Naive thymus-derived CD4-positive, alpha-beta T cell (primary cell): ENCODE measurements at places on chromosomes 2 and 18.

GRCh38 chr2:6793913-6794312 is 71.8 kb downstream of the CMPK2 start:
- H3K4me3 ChIP-seq, result no peak overlapping the region
- no peaks in the 10 kb centered on the region for H3K36me3 ChIP-seq
- no peaks in the 10 kb centered on the region for H3K27me3 ChIP-seq
- no peak overlapping the region for H3K27ac ChIP-seq
- H3K4me1 ChIP-seq, result no peaks in the 10 kb centered on the region
- no peak for DNase-seq

- no peaks in the 10 kb centered on the region for H3K27me3 ChIP-seq
- no peak overlapping the region for H3K4me3 ChIP-seq
- no peaks in the 10 kb centered on the region for H3K4me1 ChIP-seq
- no peak for DNase-seq
- H3K36me3 ChIP-seq, result peaks cover 9% of the 10 kb centered on the region
- H3K27ac ChIP-seq, result peak overlapping the region; percentile 3
Measured at GRCh38 chr2:70211595-70211994, 20.8 kb upstream of the C2orf42 start.

DNA sequence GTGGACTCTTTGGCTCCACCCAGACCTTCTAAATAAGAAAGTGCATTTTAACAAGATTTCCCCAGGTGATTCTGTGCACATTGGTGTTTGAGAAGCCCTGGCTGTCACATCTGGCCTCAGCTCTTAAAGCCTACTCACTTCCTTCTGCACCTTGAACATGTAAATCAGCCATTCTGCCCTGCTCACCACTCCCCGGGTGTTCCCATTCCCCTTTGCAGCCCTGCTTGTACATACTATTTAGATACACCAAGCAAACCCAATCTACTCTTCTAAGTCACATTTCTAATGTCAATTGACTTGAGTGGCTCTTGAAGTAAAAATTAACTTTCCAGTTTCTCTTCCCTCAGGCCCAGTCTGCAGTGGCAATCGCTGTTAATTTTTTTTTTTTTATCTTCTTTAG is 13.1 kb upstream of the SCN1A start:
- no peak overlapping the region for H3K4me3 ChIP-seq
- no peaks in the 10 kb centered on the region for H3K4me1 ChIP-seq
- no peak for DNase-seq
- H3K27me3 ChIP-seq, result no peaks in the 10 kb centered on the region

GRCh38 chr2:45069684-45070083 is 60.4 kb upstream of the SIX2 start:
- H3K27me3 ChIP-seq, result no peaks in the 10 kb centered on the region
- no peak for DNase-seq
- H3K4me3 ChIP-seq, result no peak overlapping the region
- no peaks in the 10 kb centered on the region for H3K36me3 ChIP-seq
- H3K4me1 ChIP-seq, result no peaks in the 10 kb centered on the region
- no peak overlapping the region for H3K27ac ChIP-seq

DNA sequence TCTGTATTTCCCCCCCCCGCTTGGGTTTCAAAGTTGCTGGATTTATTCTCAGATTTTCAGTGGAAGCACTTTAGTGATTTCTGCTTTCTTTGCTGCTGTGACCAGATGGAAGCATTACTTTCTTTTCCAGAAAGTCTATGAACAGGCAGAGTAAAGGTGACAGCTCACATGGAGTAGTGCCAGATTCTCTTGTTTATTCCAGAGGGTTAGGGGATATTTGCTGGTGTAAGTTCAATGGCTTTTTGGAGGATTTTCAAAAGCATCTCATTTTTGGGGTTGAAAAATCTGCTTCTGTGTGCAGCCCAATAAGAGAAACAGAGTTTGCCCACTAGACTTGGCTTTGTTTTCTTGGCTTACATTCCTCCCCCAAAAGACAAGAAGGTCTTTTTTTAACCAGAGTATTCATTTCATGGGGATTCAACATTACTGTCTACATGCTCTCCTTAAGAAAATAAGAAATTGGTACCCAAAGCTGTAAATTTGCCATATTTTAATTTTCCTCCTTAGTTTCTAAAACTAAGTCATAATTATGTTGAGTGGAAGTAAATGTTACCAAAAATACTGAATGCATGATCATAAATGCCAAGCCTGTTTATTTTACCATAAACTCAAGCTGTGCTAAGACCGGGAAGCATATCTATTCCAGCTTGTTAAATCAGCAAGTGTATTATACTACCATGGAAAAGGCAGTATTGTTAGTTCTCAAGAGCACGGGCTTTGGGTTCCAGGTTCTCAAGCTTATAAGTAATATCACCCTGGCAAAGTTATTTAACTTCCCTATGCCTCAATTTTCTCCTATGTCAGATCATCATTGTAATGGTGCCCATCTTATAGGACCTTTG is 557.2 kb downstream of the CPS1 start:
- H3K4me3 ChIP-seq, result no peak overlapping the region
- no peak overlapping the region for H3K27ac ChIP-seq
- H3K36me3 ChIP-seq, result no peaks in the 10 kb centered on the region
- no peak for DNase-seq
- H3K4me1 ChIP-seq, result no peaks in the 10 kb centered on the region

- DNase-seq, result no peak
- no peaks in the 10 kb centered on the region for H3K4me1 ChIP-seq
- no peak overlapping the region for H3K4me3 ChIP-seq
Measured at GRCh38 chr18:59996370-59996966, 96.7 kb downstream of the PMAIP1 start.

DNA sequence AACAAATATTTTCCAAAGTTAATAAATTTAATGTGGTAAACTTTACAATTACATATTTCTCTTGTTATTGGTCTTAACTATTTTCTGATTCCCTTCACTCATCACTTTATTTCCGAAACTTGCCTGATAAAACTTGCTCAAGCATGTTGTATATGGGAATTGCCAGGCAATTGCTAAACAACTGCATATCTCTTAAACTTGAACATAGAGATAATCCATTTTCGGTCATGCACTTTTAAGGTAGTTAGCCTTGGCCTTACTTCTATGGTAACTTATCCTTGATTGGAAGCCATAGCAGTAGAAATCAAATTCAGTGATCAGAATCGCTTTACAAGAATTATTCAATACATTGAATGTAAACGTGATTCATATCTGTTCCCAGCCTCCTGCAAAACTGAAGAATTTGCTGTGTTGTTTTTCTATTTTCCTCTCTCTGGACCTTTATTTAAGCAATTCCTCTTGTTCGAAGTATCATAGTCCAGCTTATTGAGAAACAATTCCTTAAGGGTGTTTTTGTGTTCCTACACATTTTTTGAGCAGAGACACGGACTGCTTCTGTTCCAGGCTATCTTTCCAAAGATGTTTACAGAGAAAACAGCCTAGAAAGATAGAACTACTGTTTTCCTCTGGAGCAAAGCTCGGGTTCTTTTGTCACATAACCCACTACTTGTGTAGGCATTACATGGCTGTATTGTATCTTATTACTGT is 674.3 kb downstream of the IRS1 start:
- H3K36me3 ChIP-seq, result no peaks in the 10 kb centered on the region
- no peaks in the 10 kb centered on the region for H3K27me3 ChIP-seq
- H3K4me1 ChIP-seq, result no peaks in the 10 kb centered on the region
- H3K27ac ChIP-seq, result no peak overlapping the region

- no peaks in the 10 kb centered on the region for H3K4me1 ChIP-seq
- no peak overlapping the region for H3K27ac ChIP-seq
- no peak overlapping the region for H3K4me3 ChIP-seq
- no peak for DNase-seq
Measured at GRCh38 chr2:236047886-236048540, 120.2 kb downstream of the GBX2 start.

- no peak overlapping the region for H3K4me3 ChIP-seq
- no peaks in the 10 kb centered on the region for H3K27me3 ChIP-seq
Measured at GRCh38 chr18:40013001-40013609, 1941.9 kb upstream of the PIK3C3 start.

DNA sequence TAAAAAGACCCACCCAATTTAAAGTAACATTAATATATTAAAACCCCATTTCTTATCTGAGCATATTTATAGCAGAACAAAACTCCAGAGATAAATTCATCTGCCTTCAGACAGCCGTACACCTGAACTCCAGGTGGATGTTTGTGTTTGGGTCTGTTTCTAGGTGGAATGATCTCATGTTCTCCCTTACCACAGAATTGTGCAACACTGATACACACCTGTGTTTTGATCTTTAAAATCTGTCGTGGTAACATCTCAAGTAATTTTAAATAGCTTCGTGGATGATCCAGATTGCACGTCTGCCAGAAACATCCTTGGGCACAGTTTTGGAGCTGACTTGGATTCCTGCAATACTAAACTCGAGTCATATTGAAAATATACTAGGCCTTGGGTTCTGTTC is 207.5 kb upstream of the FOSL2 start:
- H3K4me1 ChIP-seq, result no peaks in the 10 kb centered on the region
- no peak overlapping the region for H3K27ac ChIP-seq
- no peaks in the 10 kb centered on the region for H3K36me3 ChIP-seq
- H3K4me3 ChIP-seq, result no peak overlapping the region
- no peak for DNase-seq

DNA sequence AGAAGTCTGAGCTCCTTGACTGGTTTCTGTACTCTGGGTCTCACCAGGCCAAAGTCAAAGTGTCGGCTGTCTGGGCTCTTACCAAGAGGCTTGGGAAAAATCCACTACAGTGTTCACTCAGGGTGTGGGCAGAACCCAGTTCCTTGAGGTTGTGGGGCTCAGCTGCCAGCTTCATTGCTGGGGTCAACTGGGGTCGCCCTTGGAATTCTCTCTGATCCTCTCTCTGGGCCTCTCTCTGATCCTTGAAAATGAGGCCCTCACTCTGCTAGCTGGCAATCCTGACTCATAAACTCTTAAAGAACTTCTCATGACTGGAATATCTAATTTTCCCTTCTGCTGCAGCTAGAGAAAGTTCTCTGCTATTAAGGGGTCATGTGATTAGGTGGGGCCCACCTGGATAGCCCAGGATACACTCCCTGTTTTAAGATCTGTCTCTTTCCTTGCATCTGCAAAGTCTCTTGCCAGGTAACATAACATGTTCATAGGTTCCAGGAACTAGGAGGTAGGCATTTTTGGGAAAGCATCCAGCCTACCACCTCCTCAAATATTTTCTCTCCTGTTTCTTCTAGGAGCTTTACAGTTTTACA is 66.3 kb downstream of the SP110 start:
- H3K4me3 ChIP-seq, result no peak overlapping the region
- no peak for DNase-seq
- no peaks in the 10 kb centered on the region for H3K4me1 ChIP-seq
- no peak overlapping the region for H3K27ac ChIP-seq
- H3K36me3 ChIP-seq, result no peaks in the 10 kb centered on the region

GRCh38 chr2:26542194-26542455 is 64.2 kb upstream of the OTOF start:
- H3K27ac ChIP-seq, result no peak overlapping the region
- H3K27me3 ChIP-seq, result no peaks in the 10 kb centered on the region
- no peak for DNase-seq

- H3K4me1 ChIP-seq, result no peaks in the 10 kb centered on the region
- no peaks in the 10 kb centered on the region for H3K27me3 ChIP-seq
- H3K36me3 ChIP-seq, result no peaks in the 10 kb centered on the region
- no peak overlapping the region for H3K4me3 ChIP-seq
- DNase-seq, result no peak
- H3K27ac ChIP-seq, result no peak overlapping the region
Measured at GRCh38 chr2:189267925-189268579, 88.5 kb upstream of the COL5A2 start.

GRCh38 chr2:240991378-240992263 is 6.8 kb upstream of the SNED1 start:
- DNase-seq, result no peak
- no peak overlapping the region for H3K4me3 ChIP-seq
- H3K4me1 ChIP-seq, result no peaks in the 10 kb centered on the region
- H3K27me3 ChIP-seq, result no peaks in the 10 kb centered on the region

- H3K4me3 ChIP-seq, result no peak overlapping the region
- H3K27me3 ChIP-seq, result no peaks in the 10 kb centered on the region
- no peaks in the 10 kb centered on the region for H3K4me1 ChIP-seq
- DNase-seq, result no peak
Measured at GRCh38 chr2:24402242-24403097, 42.1 kb upstream of the ITSN2 start.

DNA sequence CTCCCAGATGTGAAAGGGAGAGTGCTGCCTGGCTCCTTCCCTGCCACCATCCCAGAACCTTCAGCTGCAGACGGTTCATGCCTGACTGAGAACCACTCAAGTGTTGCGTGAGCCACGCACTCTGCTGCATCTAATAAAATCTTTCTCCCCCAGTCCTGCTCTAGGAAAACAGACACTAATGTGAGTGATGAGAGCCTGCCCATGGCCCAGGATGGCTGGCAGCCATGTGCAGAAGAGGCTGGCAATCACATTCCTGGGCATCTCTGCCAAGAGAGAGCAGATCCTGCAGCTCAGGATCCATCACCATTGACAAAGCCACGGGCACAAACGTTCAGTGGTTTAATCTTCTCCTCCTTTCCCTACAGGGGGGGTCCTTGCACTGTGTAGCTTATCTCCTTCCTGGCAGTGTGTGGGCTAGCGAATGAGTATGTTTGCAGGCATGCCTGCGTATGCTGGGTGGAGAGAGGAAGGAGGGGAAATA is 477.5 kb downstream of the SLC4A3 start:
- H3K36me3 ChIP-seq, result no peaks in the 10 kb centered on the region
- no peak overlapping the region for H3K4me3 ChIP-seq
- DNase-seq, result no peak
- H3K27me3 ChIP-seq, result no peaks in the 10 kb centered on the region

GRCh38 chr2:162175714-162176113 is 23.7 kb upstream of the GCG start:
- no peaks in the 10 kb centered on the region for H3K27me3 ChIP-seq
- H3K27ac ChIP-seq, result no peak overlapping the region
- DNase-seq, result no peak
- no peaks in the 10 kb centered on the region for H3K36me3 ChIP-seq
- H3K4me1 ChIP-seq, result no peaks in the 10 kb centered on the region

GRCh38 chr2:173872714-173873113 is 92.5 kb downstream of the SP3 start:
- DNase-seq, result no peak
- no peak overlapping the region for H3K27ac ChIP-seq
- no peaks in the 10 kb centered on the region for H3K4me1 ChIP-seq
- no peaks in the 10 kb centered on the region for H3K36me3 ChIP-seq
- H3K27me3 ChIP-seq, result peaks cover 4% of the 10 kb centered on the region
- H3K4me3 ChIP-seq, result no peak overlapping the region

GRCh38 chr2:215573496-215573895 is 137.6 kb upstream of the FN1 start:
- H3K4me3 ChIP-seq, result no peak overlapping the region
- H3K4me1 ChIP-seq, result no peaks in the 10 kb centered on the region
- no peaks in the 10 kb centered on the region for H3K36me3 ChIP-seq
- H3K27ac ChIP-seq, result no peak overlapping the region
- DNase-seq, result no peak

GRCh38 chr2:22626621-22627020 is 758.4 kb upstream of the KLHL29 start:
- H3K36me3 ChIP-seq, result no peaks in the 10 kb centered on the region
- H3K27me3 ChIP-seq, result no peaks in the 10 kb centered on the region
- H3K27ac ChIP-seq, result no peak overlapping the region

GRCh38 chr2:59568461-59568860 is 985.0 kb downstream of the BCL11A start:
- no peaks in the 10 kb centered on the region for H3K36me3 ChIP-seq
- DNase-seq, result no peak
- no peak overlapping the region for H3K4me3 ChIP-seq
- no peak overlapping the region for H3K27ac ChIP-seq
- no peaks in the 10 kb centered on the region for H3K27me3 ChIP-seq
- H3K4me1 ChIP-seq, result no peaks in the 10 kb centered on the region
